Kasumi-1 (cell line): ENCODE measurements at places on chromosomes 7 and 10.
A peak's percentile ranks its signal among the peaks of the same experiment; 100 is the strongest.

DNA sequence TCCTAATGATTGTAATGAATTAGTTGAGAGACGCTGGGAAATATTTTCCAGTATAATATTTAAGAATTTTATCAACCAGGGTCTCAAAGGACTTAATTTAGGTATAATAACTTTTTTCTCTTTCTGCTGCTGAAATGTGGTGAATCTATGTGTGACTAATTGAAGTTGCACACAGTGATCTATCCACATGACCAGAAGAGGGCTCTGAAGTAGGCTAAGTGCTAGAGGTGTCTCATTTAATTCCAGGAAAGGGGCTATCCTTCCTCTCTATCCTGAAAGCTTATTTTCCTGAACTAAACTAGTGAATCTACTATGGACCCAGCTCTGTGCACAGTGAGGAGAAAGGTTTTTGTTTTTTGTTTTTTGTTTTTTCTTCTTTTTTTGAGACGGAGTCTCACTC lies 294.4 kb upstream of the MYO3A start:
- DNase-seq = peak; percentile 5

DNA sequence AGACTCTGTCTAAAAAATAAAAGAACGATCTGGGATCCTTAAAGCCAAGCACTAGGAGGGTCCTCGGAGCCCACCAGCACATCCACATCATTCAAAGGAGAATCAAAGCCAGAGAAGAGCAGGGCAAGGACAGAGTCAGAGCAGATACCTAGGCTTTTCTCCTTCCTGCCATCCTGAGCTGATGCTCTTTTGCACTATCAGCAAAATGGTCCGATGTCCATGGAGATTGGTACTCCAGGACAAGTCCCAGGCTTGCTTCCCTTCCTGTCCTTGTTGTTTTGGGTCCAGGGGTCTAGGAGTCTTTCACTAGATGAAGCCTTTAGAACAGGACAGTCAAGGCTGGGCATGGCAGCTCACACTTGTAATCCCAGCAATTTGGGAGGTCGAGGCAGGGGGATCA lies 58.0 kb upstream of the ELN start:
- no peak for DNase-seq

DNA sequence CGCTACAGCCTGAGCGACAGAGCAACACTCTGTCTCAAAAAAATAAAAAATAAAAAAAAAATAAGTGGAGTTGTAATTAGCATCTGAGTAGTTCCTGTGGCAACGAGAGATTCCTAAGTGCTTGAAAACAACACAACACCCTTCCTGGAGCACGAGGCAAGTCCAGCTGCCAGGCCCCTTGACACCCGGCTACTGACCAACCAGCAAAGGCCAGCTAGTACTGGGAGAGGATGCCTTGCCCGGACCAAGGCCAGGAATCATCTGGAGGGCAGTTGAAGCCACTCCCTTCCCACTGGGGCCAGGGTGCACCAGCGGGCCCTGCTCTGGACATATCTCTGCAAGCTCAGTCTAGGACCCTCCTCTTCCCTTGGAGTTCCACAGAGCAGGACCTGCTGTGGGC lies 536 bp downstream of the C10orf105 start:
- no peak for DNase-seq

- peak; percentile 72 for DNase-seq
Measured at GRCh38 chr7:150357270-150357669, 11.4 kb upstream of the REPIN1 start.

DNA sequence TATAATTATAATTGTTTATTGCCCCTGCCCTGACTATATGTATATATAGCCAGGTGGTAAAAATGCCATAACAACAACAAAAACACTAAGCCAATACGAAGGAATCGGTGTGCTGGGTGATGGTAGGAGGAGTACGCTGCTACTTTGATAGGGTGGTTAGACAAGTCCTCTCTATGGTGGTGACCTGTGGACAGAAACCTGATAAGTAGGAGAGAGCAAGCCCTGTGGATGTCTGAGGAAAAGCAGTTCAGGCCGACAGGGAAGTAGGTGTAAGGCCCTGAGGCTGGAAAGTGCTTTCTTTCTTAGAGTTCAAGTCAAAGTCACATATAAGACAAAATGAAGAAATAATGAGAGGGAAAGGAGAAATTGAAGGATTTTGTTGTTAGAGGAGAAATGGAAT lies 823.8 kb upstream of the CELF2 start:
- DNase-seq = no peak

DNA sequence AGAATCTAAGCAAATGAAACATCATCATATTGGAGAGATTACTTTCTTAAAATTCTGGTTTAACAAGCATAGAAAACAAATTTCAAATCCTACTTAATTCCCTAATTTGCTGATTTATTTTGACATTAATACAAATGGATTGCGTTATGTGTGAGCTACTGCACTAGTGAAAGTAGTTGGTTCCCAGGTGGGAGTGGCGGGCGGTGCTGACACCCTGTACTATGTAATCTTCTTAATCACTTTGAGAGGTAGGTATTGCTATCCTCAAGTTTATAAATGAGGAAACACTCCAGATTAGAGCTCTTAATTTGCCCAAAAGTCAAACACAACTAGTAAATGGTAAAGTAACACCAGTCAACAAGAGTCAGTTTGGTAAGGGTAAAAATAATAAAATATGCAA lies 131.1 kb downstream of the ELAPOR2 start:
- DNase-seq = no peak

- no peak for DNase-seq
Measured at GRCh38 chr10:61319386-61320256, 133.6 kb downstream of the TMEM26 start.

- DNase-seq = no peak
Measured at GRCh38 chr7:22849662-22850061, 27.0 kb upstream of the TOMM7 start.

- no peak for DNase-seq
Measured at GRCh38 chr7:82362129-82362706, 81.4 kb downstream of the CACNA2D1 start.

DNA sequence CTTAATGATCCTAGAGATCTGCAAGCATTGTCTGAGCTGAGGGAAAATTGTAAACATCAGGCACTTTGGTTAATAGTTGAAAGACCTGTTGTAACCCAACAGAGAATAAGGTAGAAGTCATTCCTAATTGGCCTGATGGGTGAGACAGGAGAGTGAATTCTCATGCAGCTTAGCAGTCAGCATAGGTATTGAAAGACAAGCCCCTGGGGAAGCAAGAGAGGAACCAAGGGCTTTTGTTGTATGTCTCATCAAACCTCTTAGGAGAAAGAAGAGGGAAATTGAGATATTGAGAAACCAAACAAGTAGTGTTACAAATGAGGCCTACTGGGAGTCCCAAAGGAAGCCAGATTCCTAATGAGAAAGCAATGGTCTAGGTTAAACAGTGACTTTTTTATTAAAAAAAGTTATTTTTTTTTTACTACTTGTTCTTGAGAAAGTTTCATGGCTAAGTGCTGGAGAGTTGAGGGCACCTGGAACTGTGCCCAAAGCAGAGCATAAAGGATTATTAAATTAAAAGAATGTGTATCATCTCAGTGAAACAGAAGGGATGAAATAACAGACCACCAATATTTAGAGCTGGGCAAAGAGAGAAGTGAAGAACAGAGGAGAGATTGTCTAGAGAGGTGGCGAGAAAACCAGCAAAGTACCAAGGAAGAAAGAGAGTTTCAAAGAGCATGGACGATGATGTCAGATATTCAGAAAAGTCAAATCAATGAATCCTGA lies 168.9 kb downstream of the CDK14 start:
- no peak for DNase-seq

DNA sequence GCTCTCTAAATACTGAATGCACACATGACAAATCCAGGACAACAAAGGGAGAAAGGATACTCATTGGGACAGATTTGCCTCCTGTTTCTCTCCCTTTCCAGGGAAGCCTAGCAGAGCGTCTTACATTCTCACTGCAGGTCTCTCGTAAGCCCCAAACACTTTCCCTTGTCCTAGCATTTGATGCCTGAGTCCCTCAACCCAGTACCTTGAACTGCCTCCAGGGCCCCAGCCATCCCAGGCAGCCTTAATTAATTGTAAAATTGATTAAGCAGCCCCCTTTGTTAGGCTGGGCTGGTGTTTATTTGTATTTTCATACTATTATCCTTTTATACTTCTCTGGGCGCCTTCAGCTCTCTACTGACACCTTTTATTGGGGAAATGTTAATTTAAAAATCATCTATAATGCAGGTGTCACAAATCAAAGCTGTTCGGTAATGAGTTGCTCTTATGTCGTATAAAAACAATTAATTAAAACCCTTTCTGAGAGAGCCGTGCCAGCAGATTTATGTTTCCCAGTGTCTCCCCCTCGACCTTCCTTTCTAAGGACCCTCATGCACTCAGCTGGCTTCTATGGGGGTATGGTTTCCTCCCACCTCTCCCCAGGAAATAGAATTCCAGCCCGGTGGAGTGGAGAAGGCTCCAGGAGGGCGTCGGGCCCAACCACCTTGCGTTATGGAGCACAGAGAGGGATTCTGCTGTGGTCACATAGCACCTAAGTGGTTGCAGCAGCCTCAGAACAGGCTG lies 243.8 kb downstream of the RPS24 start:
- DNase-seq = no peak

DNA sequence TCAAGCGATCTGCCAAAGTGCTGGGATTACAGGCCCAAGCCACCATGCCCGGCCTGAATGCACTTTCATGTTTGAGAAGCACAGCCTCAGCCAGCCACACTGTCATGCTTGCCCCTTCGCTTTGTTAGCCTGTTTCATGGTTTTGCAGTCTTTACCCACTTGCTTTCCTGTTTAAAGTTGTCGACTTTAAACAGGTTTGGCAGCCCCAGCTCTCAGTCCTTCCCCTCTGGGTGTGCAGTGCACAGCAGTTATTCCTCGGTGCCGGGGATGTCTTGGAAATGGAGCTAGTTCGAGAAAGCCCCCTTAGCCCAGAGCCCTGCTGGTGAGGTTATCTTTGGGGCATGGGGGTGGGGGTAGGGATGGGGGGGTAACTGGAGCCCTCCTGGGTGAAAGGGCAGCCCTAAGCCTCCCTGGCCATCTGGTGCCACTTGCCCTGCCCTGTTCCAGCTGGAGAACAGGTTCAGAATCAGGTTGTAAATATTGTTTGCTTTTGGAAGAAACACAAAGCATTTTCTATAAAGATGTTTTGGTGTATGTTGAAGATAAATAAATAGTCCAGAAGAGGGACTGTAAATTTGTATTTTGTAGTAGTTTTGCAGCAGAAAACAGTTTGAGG lies 14.8 kb downstream of the TSPAN14 start:
- no peak for DNase-seq

DNA sequence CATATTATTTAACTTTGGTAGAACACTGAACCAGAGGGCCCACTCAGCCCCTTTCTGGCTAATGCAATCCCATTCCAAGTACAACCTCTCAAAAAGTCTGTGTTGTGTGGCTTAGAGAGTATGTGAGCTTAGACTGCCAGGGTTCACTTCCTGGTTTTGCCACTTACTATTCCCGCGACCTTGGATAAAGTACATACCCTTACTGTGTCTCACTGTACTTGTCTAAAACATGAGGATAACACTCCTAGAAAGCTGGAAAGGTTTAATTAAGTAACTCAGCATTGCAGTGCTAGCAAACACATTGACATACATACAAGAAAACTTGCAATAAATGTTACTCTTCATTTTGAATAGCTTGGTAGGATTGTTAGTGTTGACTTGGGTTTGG lies 215.8 kb downstream of the CHCHD3 start:
- no peak for DNase-seq

DNA sequence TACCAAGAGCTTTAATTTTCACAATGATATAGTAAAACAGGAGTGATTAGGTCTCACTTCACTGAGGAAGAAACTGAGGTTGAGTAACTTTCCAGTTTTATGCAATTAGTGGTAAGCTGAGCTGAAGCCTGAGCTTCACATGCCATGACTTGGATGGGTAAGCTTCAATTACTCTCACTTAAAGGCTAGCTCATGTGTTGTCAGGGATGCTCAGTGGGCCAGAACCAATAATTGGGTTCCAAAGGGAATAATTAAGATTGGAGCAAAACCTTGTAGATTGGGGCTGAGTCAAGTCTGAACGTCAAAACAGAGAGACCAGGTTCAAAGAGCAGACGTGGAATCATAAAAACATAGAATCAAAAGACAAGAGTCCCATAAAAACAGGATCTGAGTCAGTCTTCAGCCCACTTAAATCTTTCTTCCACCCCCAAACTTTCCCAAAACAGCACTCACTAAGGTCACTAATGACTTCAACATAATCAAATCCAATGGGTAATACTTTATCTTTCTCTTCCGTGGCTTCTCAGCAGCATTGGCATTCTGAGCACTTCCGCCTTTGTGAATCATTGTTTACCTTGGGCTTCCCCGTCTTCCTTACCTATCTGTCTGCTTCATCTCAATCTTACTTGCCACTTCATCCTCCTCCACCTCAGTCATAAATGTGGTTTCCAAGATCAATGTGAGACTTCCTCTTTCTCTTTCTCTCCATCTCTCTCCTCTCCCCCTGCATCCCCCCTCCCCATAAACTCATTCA lies 23.0 kb upstream of the EGFR start:
- no peak for DNase-seq

- no peak for DNase-seq
Measured at GRCh38 chr7:55275291-55276200, 89.6 kb upstream of the LANCL2 start.

DNA sequence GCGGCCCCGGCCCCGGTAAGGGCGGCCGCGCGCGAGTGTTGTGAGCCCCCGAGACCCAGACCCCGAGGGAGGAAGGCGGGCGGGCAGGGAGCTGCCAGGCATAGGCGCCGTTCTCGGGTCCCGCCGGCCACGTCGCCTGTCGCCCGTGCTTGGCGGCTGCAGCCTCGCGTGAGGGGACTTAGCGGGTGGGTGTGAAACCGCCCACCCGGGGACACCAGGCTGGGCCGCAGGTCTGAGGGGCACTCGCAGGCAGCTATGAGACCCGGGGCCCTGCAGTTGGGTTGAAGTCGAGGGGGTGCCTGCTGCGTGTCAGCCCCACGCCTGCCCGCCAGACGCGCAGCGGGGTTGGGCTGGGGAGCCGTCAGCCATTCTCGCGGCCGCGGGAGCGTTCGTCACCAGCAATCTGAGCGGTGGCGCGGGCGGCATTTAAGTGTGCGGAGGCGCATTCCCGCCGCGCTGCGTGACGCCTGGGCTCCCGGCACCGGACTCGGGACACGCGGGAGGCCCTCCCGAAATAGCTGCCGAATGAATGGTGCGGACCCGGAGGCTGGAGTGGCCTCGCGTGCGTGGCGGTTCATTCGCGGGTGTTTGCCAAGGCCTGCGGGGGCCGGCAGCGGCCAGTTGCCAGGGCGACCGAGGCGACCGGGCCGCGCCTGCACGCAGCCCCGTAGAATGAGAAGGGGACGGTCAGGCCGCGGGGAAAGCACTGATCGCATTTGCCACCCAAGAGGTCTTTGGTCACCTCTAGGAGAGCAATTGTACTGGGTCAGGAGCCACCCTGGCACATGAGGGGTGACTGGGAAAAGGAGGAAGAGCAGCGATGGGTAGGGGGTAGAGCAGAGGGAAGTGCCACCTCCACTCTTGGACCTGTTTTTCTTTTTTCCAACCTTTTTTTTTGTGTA lies 750 bp downstream of the ZNF398 start:
- peak; percentile 37 for DNase-seq

GRCh38 chr10:48645600-48645999 lies 39.1 kb upstream of the WDFY4 start:
- DNase-seq = no peak

- no peak for DNase-seq
Measured at GRCh38 chr10:19245889-19246752, 197.5 kb downstream of the MALRD1 start.

- peak; percentile 56 for DNase-seq
Measured at GRCh38 chr7:74412056-74412455, 41.6 kb upstream of the GTF2IRD1 start.
